Kidney (tissue), 22 donors: ENCODE measurements at places on chromosomes 5 and 9. TPM values are rescaled to one million over a fixed set of nuclear protein-coding genes. Genes with fewer than 3 reads are reported as not detected.
A peak's percentile ranks its signal among the peaks of the same experiment; 100 is the strongest.

- H3K4me3 ChIP-seq: no peak overlapping the region
- no peak for DNase-seq
- H3K4me1 ChIP-seq: no peaks in the 10 kb centered on the region
- peaks cover 4% of the 10 kb centered on the region for H3K36me3 ChIP-seq
These were observed 9.6 kb upstream of the CTNNAL1 start for GRCh38 chr9:109022873-109023272.

DNA sequence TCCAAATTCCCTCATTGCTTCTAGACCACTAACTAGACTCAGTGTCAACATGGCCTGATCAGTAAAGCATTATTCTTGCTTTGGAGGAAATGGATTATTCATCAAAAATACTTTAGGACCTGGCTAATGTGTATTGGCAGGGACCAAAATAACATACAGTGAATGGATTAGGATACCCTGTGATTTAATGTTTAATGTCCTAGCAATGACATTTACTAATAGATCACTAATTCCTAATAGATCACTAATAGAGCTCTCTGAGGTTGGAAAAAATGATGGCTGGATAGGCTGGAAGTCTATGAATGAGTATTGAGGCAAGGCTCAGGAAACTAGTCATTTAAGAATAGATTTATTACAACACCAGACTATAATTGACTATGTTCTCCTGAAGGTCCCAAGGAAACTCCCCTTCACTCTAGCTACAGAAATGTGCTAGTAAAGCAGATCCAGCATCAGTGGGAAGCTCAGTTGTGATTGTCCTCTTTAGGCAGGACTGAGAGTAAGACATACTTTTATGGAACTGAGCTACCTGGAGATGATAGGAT lies 46.1 kb upstream of the CHSY3 start:
- no peaks in the 10 kb centered on the region for H3K4me1 ChIP-seq
- no peak overlapping the region for H3K27ac ChIP-seq
- H3K27me3 ChIP-seq: no peaks in the 10 kb centered on the region
- no peaks in the 10 kb centered on the region for H3K36me3 ChIP-seq
- no peak for DNase-seq

- DNase-seq: peak; percentile 39
- no peaks in the 10 kb centered on the region for H3K27me3 ChIP-seq
- no peak overlapping the region for H3K27ac ChIP-seq
- no peaks in the 10 kb centered on the region for H3K36me3 ChIP-seq
- no peaks in the 10 kb centered on the region for H3K4me1 ChIP-seq
These were observed 102.2 kb downstream of the MAP1B start for GRCh38 chr5:72209147-72210115.

- no peaks in the 10 kb centered on the region for H3K27me3 ChIP-seq
- no peak overlapping the region for H3K27ac ChIP-seq
- no peak for DNase-seq
- no peak overlapping the region for H3K4me3 ChIP-seq
These were observed 355.4 kb upstream of the PDE4D start for GRCh38 chr5:60248901-60249300.

- no peak overlapping the region for H3K4me3 ChIP-seq
- H3K4me1 ChIP-seq: no peaks in the 10 kb centered on the region
- DNase-seq: no peak
- H3K27me3 ChIP-seq: no peaks in the 10 kb centered on the region
These were observed 67.9 kb upstream of the PIK3R1 start for GRCh38 chr5:68147659-68148058.

DNA sequence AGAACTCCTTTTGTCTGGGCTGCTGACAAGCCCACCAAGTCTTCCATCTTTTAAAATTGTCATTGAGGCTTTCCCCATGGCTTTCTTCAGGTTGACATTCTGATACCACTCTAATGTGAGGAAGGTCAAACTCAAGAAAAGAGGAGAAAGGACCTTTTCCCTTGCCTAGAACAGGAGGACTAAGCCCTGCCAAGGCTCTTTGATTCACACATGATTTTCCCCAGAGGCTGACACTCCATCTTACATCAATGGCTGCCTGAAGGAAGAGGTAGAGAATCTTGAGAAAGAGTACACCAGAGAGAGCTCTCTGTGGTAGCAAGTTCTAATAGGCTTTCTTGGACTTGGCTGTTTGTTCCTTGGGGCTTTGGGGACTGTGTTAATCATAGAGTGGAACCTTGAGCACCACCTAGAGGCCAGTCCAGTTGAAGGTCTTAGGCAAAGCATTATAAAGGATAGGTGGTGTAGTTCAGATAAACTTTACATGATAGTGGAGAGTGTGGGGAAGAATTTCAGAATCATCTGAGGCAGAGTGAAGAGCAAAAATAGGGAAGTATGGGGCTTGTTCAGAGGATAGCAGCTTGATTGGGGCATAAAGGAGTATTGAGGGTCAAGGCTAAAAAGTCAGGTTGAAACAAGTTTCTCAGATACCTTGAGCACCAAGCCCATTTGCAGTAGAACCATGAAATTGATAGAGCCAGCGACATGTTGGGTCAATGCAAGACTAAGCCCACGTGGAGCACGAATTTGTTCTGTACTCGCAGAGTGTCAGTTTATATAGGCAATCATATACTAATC lies 36.7 kb downstream of the NDFIP1 start:
- peaks cover 13% of the 10 kb centered on the region for H3K36me3 ChIP-seq
- H3K4me3 ChIP-seq: no peak overlapping the region
- no peaks in the 10 kb centered on the region for H3K27me3 ChIP-seq
- peak; percentile 54 for DNase-seq

DNA sequence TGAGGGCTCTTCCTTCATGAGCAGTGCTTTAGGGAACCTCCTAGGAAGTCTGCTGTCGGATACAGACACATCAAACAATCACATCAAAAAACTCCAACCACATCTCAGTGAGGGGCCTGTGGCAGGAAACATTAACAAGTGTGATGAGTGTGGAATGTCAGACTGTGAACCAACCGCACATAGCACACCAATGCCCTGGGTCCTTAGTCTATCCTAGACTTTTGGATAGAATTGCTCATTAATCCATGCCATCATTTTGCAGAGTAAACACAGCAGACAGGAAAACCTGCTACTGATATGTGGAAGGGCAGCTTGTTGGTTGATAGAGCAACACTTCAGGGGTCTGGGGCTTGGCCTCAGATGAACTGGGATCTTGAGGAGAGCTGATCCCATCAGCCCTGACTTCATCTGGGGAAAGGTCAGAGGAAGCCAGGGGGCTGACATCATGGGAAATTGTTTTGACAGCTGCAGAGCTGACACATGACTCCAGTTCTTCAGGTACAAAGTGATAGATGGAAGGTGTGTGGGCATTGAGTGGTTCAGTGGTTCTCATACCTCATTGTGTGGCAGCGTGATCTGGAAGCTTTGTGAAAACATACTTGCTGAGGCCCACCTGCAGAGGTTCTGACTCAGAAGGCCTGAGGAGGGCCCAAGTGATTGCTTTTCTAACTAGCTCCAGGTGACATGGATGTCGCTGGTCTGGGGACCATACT lies 193.3 kb downstream of the DIRAS2 start:
- no peaks in the 10 kb centered on the region for H3K4me1 ChIP-seq
- no peaks in the 10 kb centered on the region for H3K27me3 ChIP-seq
- H3K36me3 ChIP-seq: no peaks in the 10 kb centered on the region

DNA sequence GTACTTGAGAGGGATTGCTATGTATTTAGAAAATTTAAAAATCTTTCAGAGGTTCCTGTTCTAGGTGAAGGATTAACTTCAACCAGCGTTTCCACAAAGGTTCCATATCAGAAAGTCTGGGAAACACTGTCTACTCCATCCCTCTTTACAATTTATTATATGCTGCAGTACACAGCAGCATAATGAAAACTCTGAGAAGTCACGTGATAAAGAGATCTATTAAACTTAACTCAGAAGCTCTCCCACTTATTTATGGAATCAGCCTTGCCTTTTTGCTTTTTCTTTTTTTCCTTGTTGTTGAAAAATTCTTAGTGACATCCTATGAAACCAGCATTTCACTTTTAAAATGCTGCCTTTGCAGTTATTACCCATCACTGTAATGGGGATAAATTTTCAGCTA lies 186.2 kb downstream of the ACER2 start:
- no peak overlapping the region for H3K27ac ChIP-seq
- H3K27me3 ChIP-seq: no peaks in the 10 kb centered on the region
- DNase-seq: no peak
- no peaks in the 10 kb centered on the region for H3K36me3 ChIP-seq

DNA sequence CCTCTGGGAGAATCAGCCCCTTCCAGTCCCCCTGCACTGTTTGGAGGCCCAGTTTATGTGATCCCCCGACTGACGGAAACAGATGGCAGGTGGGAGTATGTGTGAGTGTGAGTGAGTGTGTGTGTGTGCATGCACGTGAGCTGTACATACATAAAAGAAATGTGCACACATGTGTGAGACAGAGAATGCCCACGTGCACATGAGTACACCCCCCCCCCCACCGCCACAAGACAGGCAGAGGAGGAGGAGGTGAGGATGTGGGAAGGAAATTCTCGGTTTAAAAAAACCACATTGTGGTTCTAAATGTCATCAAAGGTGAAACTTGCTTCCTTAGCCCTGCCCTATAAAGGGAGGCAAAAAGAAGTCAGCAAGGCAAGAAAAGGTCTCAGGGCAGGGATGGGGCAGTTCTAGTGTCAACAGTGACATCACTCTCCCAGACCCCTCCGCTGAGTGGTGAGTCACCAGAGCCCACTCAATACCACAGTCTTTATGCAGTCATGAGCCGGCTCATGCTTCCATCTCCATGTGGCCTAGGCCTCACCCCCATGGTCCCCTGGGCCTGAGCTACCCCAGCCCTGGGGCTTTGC lies 79.2 kb upstream of the HSPA9 start:
- no peak for DNase-seq
- no peaks in the 10 kb centered on the region for H3K27me3 ChIP-seq
- no peak overlapping the region for H3K4me3 ChIP-seq
- no peak overlapping the region for H3K27ac ChIP-seq

LRRC70 gene
- polyA plus RNA-seq: 4.9 TPM

SMIM33 gene
- polyA plus RNA-seq: not detected

SURF1 gene
- polyA plus RNA-seq: 165 TPM
